Activated CD8-positive, alpha-beta memory T cell treated with anti-CD3 and anti-CD28 coated beads for 4 hours (primary cell): ENCODE measurements at places on chromosomes 1 and 21.
A peak's percentile ranks its signal among the peaks of the same experiment; 100 is the strongest.

GRCh38 chr1:41589395-41589794 lies 104.9 kb upstream of the EDN2 start:
- DNase-seq, result no peak

DNA sequence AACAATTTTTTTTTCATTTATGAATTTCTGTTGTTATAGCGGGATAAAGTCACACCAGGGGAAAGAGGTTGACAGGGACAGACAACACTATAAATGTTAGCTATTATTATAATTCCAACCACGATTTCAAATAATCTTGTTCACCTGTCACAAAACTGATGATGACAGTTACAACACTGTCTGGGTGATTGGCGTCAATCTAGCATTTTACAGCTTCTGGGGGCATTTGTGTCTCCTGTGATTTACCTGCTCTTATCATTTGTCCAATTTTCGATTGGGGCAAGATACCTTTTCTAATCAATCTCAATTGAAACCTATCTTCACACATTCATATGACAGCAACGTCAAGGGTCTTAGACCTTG lies 44.6 kb upstream of the LYST start:
- DNase-seq, result no peak

GRCh38 chr1:3483801-3484444 lies 29.5 kb downstream of the ARHGEF16 start:
- no peak for DNase-seq

- DNase-seq, result no peak
Observed at GRCh38 chr1:167114725-167115124, 20.9 kb downstream of the STYXL2 start.

DNA sequence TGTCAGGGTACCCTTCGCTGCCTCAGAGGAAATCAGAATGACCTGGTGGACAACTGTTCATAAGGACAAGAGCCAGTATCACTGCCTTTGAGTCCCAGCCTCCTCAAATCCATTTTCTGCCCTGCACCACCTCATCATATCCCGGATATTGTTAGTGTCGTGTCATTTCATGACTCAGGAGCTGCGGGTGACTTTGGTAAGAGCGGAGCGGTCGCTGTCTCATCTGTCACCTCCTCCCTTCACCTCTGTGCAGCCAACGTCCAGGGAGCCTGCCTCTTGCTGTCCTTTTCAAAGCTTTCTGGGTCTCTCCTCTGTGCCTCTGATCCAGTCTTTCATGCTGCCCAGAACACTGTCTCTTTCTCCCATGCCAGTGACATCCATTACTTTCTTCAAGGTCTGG lies 7.0 kb upstream of the C1orf198 start:
- DNase-seq, result no peak

DNA sequence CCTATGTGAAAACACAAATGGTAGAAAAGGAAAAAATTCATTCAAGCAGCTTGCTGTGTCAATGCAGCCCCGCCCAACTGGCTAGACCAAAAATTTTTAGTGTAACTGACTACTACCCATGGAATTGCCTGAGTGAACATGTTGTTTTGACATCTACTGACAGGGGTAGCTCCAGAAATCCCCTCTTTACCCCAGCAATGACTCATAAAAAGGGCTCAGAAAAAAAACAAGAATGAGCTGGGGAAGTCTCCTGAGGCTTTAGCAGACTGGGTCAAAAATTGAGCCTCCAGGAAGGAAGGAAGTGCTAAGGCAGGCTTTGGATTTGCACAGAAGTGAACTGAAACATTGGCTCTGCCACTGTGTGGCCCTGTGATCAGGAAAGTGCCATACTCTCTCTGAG lies 24.4 kb upstream of the FGGY start:
- no peak for DNase-seq

DNA sequence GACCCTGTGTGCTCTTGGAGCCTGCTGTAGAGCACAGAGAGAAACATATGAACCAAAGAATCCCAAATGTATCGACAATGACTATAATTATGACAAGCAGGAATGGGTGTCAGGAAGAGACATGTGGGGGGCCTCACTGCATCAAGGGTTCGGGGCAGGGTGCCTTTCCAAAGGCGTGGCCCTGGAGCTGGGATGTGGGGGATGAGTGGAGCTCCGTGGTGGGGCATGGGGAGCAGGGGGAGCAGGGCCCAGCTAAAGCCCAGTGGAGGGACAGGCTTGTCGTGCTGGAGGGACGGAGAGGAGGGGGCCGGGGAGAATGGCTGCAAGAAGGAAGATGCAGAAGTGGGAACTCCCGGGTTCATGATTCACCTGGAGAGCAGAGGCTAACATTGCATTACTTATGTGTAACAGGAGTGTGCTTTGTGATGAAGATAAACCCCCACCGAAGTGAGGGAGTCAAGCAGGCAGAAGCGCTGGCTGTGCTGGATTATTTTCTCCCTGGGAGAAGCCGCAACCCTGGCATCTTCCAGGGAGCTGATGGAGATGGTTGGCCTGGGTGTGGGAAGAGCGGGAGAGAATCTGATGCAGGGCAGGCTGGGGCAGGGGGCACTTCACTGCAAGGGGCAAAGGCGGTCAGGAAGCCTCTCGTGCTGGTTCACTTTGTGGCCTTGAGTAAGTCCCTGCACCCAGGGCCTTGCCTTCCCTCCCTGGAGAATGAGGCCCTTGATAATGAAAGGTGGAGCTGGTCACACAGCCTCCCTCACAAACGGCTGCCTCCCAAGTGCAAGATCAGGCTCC lies 124.6 kb upstream of the RUNX3 start:
- DNase-seq, result no peak

DNA sequence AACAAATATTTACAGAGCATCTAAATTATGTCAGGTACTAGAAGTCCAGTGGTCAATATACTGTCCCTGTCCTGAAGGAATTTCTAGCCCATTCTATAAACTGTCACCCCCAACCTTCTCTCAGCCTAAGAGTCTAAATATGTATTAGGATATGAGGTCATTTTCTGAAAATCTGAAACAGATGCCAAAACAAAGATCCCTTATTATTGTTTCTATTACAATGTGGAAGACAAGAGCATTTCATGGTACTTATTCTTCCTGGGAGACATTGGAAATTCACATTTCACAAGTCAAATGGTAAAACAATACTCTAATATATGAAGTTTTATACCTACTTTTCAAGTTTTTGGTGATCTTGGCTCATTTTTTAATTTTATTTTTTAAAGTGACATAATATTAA lies 2.6 kb downstream of the CLCA1 start:
- DNase-seq, result no peak

DNA sequence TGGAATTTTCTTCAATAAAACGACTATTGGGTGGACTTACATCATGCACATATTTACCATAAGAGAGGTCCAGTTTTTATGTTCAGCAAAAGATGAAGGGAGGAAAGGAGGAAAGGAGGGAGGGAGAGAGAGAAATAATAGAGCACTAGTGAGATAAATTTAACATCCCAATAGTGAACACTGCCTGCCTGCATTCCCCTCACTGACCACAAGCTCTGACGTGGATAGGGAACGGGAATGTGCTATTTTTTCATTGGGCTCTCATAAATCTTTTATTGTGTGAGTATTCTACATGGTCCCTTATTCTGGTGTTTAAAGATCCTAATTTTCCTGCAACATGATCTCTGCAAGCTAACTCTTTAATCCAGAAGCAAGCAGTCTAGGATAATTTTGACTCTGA lies 82.1 kb downstream of the TTC3 start:
- no peak for DNase-seq

GRCh38 chr1:18541046-18541795 lies 60.5 kb downstream of the KLHDC7A start:
- no peak for DNase-seq

DNA sequence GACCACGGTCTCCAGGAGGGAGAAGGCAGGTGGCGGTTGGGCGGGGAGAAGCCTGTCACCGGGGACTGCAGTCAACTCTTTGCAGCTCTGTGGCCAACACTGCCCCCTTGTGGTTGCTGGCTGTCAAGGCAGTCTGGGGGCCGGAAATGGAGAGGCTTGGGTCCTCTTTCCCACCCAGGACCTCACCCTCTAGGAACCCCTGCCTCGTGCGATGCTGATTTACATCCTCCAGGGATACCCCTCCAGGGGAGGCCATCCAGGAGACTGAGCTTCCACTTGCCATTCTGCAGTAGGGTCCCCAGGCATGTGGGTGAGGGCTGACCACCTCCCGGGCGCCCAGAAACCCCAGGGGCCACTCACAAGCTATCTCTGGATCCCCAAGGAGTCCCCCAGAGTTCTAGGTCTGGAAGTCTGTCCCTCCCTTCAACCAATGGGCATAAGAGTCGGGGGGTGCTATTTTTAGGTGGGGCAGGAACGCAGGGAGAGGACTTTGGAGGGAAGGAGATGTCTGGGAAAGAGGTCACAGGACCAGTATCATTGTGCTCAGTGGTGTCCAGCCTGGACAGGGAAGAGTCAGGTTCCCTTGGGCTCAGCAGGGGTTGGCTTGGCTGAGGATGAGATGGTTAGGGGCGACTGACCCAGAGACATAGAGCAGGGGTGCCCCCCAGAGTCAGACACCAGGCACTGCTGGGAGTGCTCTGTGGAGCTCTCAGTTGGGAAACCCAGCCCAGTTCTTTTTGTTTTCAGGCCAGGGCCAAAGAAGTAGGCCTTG lies 7.1 kb upstream of the GPR61 start:
- peak; percentile 79 for DNase-seq

DNA sequence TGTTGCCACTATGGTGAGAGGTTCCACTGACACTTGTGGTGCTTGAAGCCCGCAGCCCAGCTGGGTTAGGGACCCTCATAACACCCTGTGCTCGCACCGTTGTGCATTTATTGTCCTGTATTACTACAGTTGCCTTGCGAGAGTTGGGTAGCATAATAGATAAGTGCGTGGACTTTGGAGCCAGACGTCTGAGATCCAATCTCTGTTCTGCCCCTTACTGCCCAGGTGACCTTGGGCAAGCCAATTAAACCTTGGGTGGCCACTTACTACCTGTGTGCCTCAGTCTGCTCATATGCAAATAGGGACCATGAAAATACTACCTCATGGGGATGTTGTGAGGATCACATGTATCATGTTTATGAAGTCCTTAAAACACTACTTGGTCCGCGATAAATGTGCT lies 13.3 kb downstream of the C8B start:
- DNase-seq, result no peak

DNA sequence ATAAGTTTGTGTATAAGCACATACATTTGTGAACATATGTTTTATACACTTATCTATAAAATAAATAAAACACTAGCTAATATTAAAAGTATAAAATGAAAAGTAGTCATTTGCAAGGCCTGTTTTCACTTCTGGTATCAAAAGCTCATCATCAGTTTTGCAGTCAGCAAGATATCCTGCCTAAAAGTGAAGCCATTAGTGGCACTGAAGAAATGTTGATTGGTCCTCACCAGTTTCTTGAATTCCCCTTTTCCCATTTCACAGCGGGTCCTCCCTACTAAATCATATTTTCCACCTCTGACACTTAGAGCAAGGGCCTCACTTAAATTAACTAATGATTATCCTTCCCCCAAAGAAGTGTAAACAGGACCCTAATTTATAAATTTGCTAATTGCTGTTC lies 6.7 kb downstream of the TBX15 start:
- no peak for DNase-seq

DNA sequence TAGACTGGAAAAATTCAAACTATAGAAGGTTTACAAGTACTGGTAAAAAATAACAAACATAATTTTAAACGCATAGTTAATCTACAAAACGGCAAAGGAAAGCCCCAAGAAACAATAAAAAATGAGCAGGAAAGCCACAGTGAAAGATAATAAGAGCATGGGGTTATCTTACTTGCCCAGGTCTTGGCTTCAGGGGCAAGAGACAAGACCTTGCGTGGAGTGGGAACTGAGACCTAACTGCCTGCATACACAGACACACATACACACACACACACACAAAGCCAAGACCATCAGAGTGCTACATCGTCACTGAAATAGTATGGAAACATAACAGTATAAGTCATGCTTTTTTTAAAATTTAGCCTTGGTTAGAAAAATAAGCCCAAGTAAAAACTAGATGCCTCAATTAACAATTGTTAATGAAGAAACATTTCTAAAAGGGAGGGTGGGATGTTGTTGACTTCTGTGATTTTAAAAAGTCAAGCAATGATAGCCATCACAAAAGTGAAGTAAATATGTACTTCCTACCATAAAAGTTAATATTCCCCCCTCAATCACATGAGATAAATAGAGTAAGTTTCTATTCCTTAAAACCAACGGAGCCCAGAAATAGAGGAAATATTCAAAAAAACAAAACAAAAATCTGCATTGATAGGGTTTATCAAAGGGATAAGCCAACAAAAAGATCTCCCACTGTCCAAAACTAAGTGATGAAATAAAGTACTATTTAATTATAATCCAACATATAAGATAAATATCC lies 29.4 kb upstream of the CRP start:
- no peak for DNase-seq

- no peak for DNase-seq
Observed at GRCh38 chr1:42002220-42002619, 83.5 kb upstream of the HIVEP3 start.

DNA sequence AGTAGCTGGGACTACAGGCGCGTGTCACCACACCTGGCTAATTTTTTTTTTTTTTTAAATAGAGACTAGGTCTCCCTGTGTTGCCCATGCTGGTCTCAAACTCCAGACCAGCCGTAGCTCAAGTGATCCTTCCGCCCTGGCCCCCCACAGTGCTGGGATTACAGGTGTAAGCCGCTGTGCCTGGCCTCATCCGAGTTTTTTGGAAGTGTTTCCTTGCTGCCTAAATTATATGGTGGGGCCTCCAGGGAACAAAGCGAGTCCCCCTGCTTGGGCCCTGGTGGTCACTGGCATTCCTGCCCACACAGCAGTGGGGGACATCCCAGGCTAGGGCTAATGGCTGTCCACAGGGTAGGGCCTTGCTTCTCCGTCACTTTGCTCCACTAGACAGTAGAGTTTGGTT lies 143.8 kb downstream of the PCBP3 start:
- DNase-seq, result no peak

DNA sequence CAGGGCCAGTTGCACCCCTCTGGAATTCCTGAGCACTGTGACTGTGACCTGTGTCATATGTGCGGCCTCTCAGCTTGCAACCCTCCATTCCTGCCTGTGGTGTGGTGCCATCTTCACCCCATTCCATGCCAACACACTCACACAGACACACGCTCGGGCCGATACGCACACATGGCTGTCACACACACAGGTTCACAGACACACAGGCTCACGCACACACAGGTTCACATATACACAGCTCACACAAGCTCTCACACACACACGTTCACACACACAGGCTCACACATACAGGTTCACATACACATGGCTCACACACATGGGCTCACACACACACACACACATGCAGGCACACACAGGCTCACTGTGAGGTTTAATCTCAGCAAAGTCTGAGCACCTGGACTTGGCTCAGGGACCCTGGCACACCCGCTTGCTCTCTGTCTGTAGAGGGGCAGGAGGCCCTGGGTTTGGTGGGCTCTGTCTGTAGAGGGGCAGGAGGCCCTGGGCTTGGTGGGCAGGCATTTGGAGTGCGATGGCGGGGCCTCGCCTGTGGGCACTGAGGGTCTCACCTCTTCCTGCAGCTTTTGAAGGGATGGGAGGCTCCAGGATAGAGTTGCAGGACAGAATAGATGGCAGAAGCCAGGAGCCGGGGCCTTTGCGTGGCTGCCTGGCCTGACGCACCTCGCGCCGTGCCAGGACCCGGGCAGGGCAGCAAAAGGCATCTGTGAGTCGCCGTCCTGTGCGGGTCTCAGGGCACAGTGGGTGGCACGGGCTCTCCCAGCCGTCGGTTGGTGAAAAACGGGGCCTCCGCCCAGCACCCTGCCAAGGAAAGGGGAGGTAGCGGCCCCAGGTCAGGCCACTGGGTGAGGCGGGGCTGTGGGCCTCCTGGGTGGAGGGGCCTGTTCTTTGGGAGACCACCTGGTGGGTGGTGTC lies 17.1 kb downstream of the COL18A1 start:
- no peak for DNase-seq

GRCh38 chr21:45618846-45619485 lies 24.6 kb upstream of the PCBP3 start:
- no peak for DNase-seq
